ENCODE measurements at places on chromosomes 16 and 17. TPM values are rescaled to one million over a fixed set of nuclear protein-coding genes. Genes with fewer than 3 reads are reported as not detected.
A peak's percentile ranks its signal among the peaks of the same experiment; 100 is the strongest.

Gene KIF2B
- total RNA-seq = not detected

Gene IRF8
- 210 TPM for total RNA-seq

DNA sequence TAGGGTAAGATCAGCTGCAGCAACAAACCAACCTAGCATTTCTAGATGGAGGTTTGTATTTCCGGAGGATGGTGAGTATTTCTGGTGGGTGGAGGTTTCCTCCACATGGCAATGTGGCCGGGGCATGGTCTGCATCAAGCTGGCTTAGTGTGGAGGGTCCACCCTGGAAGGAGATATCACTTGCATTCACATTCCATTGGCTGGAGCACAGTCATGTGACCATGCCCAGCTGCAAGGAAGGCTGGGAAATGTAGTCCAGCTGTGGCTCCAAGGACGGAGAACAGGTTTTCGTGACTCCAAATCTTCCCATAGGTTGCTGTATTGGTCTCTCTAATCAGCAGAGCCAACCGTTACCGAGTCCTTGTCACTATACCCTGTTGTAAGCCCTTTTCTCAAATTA, 68.7 kb downstream of the RAI1 start:
- DNase-seq = peak; percentile 86

DNA sequence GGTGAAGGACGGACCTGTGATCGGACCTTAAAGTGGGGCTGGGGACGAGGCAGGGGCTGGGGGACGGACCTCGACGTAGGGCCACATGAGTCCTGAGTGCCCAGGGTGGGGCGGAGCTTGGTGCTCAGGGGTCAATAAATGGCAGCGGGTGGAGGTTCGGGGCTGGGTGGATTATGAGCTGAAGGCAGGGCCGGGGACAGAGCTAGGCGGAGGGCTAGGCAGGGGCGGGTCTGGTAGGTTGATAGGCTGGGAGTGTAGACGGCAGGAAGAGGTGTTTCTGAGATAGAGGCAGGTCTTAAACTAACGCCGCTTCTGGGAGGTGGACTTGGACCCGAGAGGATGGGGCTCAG, 733 bp downstream of the CHRNB1 start:
- no peak for DNase-seq

DNA sequence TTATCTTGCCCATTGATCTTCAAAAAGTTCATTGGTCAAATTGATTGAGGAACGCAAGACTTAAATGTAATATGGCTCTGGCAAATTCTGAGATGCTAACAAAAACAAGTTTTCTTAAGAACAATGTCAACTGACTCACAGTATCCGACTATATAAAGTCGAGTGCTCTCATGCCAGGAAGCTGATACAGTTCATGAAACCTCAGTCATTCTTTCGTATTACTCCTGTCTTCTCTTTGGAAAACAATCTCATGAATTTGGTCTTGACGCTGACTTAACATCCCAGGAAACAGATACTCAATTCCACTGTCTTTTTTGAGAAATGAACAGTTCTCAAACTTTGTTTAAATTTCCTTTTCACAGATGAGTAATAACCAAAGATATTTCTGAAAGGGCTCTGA, 704.9 kb downstream of the MAF start:
- no peak for DNase-seq

GRCh38 chr17:82333279-82334171, at the start of gene SECTM1:
Gene SECTM1, minus strand, starts transcription at chr17:82333766. Its CDS starts 6,526 bp downstream, at chr17:82327240.
- no peak for DNase-seq

DNA sequence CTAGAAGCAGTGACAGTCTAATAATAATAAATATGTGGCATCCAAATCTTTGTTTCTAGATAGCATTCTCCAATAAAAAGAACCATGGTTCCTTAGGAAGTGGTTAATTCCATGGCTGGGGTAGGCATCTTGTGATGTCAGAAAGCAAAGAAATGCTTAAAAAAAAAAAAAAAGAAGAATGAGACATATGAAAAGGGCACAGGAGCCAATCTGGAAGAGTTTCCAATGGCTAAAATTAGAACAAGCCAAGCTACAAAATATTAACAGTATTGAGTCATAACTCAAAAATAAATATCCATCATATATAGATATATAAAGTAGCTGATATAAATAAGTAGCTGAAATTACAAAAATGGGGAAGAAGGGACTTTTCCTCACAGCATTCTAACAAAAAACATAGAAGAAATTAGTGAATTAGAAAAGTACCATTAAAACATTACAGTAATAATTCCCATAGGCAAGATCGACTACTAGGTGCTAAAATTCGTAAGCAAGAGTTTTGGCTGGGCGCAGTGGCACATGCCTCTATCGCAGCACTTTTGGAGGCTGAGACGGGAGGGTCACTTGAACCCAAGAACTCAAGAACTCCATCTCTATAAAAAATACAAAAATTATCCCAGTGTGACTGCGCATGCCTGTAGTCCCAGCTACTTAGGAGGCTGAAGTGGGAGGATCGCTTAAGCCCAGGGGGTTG, 111.3 kb downstream of the TRIM37 start:
- DNase-seq = no peak

- no peak for DNase-seq
These were observed 223.5 kb downstream of the CYB561 start for GRCh38 chr17:63222655-63223054.

GRCh38 chr17:413016-413350, 60.4 kb upstream of the RPH3AL start:
- DNase-seq = no peak

GRCh38 chr16:55439101-55439690, 39.8 kb upstream of the MMP2 start:
- no peak for DNase-seq

- DNase-seq = no peak
These were observed 90.9 kb upstream of the EEF2KMT start for GRCh38 chr16:5188318-5188988.

- no peak for DNase-seq
These were observed 111.2 kb downstream of the ARHGAP44 start for GRCh38 chr17:12900474-12900873.

Data from OCI-LY7 (cell line).